ENCODE measurements at places on chromosomes 4 and X.

GRCh38 chr4:5780831-5781480 is 70.0 kb downstream of the EVC start:
- DNase-seq: no peak

- DNase-seq: no peak
These were observed 232.6 kb upstream of the BOD1L1 start for GRCh38 chr4:13860126-13860525.

DNA sequence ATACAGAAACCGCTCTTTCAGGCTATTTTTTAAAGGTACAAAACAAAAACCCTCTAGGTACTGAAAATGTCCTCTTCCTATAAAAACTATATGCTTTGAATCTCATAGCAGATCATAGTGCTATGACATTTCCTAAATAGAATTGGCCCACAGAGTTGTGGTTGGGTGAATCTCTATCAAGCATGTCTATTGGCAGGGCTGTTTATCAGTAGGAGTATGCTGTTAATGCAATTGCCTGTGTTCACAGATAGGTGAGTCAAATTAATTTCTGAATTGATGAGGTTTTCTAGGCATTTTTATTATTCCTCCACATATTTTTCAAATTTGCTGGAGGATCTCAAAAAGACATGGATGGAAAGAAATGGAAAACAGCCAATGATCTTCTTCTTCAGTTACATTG is 73.9 kb downstream of the QRFPR start:
- DNase-seq: no peak

DNA sequence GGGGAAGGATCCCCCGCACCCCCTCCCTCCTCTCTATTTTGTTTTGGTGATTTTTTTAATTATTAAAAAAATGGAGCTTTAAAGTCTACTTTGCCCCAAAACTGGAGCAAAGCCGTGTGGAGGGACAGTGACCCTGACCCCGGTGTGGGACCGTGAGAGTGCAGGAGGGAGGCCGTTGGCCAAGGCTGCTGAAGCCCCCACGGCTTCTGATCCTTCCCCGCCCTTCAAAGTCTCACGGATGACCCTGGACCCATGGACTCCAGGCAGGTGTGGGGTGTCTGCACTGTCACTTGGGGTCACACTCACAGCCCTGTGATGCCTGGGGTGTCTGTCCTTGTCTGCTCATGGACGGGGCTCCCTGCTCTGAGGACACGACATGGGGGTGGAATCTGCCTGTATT is 133.3 kb downstream of the CPZ start:
- peak; percentile 10 for DNase-seq

- DNase-seq: no peak
These were observed 465.1 kb upstream of the GALNTL6 start for GRCh38 chr4:171348090-171348489.

- no peak for DNase-seq
These were observed 57.0 kb downstream of the RTL9 start for GRCh38 chrX:110415440-110416170.

- DNase-seq: no peak
These were observed 94.6 kb downstream of the UBE2K start for GRCh38 chr4:39792529-39792928.
